T-cell (primary cell): ENCODE measurements at places on chromosomes 2 and 18.

- DNase-seq = no peak
Observed at GRCh38 chr2:61241266-61241665, 79.3 kb downstream of the C2orf74 start.

DNA sequence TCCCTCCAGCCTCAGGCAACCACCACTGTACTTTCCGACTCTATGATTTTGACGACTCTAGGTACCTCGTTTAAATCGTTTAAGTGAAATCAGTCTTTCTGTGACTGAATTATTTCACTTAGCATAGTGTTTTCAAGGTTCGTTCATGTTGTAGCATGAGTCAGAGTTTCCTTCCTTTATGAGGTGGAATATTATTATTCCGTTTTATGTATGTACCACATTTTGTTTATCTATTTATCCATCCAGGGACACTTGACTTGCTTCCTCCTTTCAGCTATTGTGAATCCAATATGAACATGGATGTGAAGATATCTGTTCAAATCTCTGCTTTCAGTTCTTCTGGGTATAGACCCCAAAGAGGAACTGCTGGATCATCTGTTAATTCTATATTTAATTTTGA is 19.1 kb downstream of the IL1R2 start:
- DNase-seq = no peak

GRCh38 chr2:11785611-11785940 is 39.1 kb downstream of the LPIN1 start:
- DNase-seq = no peak

- DNase-seq = no peak
Observed at GRCh38 chr2:69509011-69509749, 71.9 kb upstream of the NFU1 start.

DNA sequence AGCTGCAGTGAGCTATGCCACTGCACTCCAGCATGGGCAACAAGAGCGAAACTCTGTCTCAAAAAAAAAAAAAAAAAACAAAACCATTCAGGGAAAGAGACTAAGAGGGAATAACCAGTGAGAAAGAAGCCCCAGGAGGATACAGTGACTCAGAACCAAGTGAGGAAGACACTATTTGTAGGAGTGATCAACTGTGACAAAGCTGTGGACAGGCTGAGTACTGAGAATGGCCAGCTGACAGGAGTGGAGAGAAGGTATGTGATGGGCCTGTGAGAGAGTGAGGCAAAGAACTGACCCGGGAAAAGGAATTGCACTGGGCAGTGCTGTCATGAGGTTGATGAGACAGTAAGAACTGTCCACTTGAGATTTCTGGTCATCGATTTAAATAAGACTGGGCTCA is 6.7 kb upstream of the LCT start:
- DNase-seq = no peak

- no peak for DNase-seq
Observed at GRCh38 chr2:104678181-104678580, 175.7 kb upstream of the POU3F3 start.
